Effector CD4-positive, alpha-beta T cell (primary cell): ENCODE measurements at places on chromosomes 7 and 10.

- DNase-seq, result no peak
These were observed 152.5 kb upstream of the STK17A start for GRCh38 chr7:43430411-43430810.

- DNase-seq, result no peak
These were observed 110.0 kb upstream of the GLCCI1 start for GRCh38 chr7:7858559-7858958.

DNA sequence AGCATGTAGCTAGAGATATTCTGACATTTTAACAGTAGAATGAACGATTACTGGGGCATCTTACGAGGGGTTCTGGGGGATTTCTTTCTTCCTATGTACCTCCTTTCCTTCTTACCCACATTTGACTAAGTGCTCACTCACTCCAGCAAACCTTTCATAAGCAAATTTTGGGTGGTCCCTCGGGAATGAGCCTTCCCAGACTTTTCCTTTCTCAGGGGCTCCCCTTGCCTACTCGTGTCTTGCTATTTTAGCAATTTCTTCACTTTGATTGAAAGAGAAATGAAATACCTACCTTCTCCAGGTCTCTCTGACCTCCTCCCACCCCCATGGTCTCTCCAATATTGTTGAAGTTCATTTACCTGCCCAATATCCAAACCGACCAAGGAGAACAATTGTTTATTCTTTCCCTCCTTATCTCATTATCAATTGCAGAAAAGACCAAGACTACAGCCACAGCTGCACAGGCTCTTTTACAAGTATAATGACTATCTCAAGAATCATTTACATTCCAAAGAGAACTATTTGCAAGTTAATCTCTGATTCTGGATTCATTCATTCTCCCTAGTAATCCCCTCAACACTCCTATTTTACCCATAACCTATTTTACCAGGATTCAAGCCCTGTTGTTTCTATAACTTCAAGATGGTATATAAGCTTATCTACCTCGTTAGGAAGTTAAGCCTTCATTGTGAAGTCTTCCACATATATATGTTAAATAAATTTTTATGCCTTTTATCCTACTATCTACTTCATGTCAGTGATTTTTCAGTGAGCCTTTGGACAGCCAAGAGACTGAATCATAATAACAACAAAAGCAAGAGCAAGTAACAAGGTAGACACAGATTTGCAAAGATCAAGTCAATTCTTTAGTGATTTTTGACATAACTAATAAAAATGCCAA is 480.6 kb downstream of the IPMK start:
- no peak for DNase-seq

DNA sequence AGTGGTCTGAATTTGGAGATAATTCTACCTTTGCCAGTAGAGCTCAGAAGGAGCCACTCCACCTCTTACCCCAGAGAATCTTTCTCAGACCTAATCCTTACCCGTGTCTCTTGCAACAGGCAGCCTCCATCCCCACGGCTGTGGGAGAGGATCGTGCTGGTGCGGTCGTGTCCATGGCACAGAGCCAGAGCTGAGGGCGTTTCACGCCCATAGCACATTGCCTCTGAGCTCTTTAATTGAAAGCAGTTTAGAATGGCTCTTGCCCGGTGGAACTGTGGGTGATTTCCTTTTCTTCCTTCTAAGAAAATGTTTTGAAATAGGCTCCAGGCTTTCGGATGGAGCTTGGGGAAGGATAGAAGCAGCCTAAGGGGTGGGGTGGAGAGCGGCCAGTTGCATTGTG is 41.5 kb downstream of the PRF1 start:
- DNase-seq, result no peak

- no peak for DNase-seq
These were observed 45.9 kb upstream of the PRKG1 start for GRCh38 chr10:51028420-51028819.

GRCh38 chr7:28759475-28759971 is 198.6 kb downstream of the TRIL start:
- no peak for DNase-seq

- DNase-seq, result no peak
These were observed 1.2 kb upstream of the ATP6V0E2 start for GRCh38 chr7:149872419-149873073.

GRCh38 chr7:15853832-15854470 is 167.5 kb upstream of the MEOX2 start:
- no peak for DNase-seq

- DNase-seq, result no peak
These were observed 41.4 kb upstream of the PNLIPRP3 start for GRCh38 chr10:116385994-116386809.

DNA sequence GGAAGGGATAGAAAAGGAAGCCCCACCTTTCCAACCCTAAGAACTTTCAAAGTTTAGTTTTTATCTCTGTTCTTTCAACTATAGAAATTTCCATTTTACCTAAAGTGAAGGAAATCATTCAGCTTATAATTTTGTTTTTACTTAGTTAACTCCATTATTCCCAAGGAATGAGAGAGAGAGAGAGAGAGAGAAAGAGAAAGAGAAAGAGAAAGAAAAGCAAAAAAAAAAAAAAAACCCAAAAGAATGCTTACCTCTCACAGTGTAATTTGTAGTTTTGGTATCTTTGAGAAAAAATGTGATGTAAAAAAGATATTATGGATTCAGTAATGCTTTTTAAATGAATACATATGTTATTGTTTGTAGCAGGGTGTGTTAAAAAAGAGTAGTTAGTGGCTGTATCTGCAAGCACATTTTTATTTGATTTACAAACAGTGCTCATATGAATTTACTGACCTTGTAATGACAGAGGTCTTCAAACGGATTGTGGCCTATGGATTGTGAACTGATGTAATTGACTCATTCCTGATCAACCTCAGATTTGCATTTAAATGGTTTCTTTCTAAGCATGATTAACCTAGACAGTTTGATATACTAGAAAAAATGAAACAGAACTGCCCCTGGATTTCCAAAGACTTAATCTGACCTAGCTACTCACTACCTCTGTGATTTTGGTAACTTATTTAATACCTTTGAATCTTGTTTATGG is 64.9 kb downstream of the LCOR start:
- no peak for DNase-seq

GRCh38 chr7:96596120-96596826 is 113.4 kb downstream of the SEM1 start:
- DNase-seq, result no peak

DNA sequence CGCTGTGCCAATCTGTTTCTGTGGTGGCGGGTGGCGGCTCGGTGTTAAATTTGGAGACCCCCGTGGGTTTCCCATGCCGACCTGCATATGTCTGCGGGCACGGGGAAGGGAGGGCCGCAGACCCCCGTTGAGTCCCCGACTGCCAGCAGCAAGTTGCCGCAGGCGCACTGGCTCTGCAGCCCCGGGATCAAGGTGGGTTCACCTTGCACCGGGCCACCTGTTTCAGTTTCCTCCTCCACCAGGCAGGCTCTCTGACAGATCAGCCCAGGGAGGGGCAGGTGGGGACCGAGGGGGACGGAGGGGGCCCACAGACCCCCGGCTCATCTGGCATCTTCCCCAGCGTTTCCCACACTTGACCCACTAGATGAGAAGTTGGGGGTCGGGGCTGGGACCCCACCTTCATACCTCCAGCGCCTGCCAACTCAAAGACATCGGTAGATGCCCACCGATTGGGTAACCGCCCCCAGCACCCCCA is 95.9 kb downstream of the CUX1 start:
- DNase-seq, result no peak

DNA sequence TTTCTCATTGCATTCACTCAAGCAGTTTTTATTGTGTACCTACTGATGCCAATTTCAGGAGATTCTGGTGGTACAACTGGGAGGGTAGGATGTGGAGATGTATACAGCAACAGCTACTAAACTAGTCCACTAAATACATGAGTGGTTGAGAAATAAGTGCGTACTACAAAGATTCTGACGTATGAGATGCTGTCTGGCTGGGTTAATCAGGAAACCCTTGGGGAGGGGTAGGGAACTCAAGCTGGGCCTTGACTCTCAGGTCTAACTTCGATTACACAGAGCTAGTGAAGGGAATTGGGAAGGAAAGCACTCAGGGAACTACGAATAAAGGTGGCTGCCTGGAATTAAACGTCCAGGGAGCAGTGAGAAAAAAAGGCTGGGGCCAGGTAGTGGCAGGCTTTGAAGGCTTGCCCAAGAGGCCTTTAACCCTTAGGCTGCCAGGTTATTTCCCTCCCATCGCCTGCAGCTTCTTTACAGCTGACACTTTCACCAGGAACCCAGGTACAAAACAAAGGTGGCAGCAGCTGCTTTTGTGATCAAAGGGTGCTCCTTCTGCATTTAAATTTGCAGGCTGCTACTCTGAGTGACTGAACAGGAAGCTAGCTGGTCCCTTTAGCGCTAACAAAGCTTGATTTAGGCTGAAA is 3.2 kb downstream of the MMS19 start:
- no peak for DNase-seq

DNA sequence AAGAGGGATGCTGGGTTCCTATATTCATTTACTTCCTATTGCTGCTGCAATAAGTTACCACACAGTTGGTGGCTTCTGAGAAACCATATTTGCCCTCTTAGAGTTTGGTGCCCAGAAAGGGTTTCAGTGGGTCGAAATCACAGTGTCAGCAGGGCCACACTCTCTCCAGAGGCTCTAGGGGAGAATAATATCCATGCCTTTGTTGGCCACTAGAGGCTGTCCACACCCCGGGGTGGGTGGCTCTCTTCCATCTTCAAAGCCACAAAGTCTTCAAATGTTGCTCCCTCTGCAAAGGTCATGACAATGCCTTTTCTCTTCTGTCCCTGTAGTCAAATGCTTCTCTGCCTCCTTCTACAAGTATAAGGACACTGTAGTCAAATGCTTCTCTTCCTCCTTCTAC is 989.4 kb downstream of the CCSER2 start:
- DNase-seq, result no peak

GRCh38 chr7:90404777-90405176 is 1.5 kb downstream of the CLDN12 start:
- no peak for DNase-seq

DNA sequence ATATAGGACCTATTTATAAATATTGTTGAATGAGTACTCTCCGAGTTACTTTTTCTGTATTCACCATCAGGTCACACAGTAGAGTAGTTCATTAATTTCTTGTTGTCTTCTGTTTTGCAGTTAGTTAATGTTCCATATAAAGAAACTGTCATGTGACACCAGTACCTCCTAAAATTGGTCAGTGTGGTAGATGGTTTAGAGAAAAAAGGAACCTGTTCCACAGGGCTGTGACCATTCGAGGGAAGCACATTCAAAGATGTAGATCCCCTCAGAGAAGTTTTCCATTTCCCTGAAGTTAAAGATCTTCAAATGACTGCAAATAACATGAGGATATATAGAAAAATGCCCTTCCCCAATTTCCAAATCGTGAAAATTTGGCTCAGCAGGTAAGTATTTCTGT is 45.7 kb downstream of the PRPF18 start:
- no peak for DNase-seq

- DNase-seq, result no peak
These were observed 414.2 kb upstream of the SEMA3C start for GRCh38 chr7:81333004-81333403.

- no peak for DNase-seq
These were observed 87.1 kb downstream of the SAMD9 start for GRCh38 chr7:93030605-93031225.

DNA sequence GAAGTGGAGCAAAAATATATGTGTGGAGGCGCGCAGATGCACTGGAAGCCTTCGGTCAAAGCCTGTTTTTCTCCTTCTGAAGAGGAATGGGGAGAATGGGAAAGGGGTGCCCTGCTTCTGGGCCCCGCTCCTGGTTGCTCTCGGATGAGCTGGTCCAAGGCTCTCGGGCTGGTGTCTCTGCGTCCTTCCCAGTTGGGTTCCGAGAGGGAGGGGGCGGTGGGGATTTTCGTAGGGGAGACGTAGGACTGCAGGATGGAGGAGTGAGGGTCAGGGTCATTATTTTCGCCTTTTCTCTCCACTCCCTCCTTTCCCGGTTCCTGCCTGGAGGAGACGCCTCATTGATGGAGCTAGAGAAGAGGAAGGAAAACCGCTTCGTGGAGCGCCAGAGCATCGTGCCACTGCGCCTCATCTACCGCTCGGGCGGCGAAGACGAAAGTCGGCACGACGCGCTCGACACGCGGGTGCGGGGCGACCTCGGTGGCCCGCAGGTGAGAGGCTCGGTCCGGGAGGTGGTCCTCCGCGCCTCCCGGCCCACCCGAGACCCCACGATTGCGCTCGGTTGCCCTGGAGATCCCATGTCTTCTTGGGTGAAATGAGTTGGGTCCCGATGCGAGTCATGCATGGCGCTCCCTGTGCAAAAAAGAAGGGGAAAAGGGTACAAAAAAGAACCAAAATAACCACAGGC is 790 bp downstream of the ADAM22 start:
- DNase-seq, result no peak

DNA sequence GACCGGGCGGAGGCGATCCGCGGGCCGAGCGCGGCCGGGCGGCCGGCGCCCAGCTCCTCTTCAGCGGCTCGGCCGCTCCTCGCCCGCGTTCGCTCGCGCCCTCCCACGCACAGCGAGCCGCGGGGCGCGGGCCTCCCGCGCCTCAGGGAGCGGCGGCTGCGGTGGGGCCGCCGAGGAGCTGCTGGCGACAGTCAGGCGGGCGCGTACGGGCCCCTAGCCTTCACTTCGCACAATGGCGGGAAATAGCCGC is at the start of gene MCMBP:
MCMBP (minus strand) TSS at position 234 of the 250 bp plus-strand sequence. CDS start 259 bp downstream, outside the sequence.
- no peak for DNase-seq

- no peak for DNase-seq
These were observed 171.9 kb downstream of the NSUN6 start for GRCh38 chr10:18479502-18479901.

DNA sequence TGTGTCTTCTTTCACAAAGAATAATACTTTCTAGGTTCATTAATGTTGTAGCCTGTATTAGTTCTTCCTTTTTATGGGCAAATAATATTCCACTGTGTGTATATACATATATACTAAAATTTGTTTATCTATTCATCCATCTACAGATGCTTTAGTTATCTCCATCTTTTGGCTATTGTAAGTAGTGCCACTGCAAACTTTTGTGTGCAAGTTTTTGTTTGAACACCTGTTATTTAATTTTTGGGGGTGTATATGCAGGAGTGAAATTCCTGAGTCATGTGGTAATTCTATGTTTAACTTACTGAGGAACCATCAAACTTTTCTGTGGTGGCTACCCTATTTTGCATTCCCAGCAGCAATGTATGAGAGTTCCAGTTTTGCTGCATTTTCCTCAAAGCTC is 37.7 kb upstream of the AGR3 start:
- no peak for DNase-seq

GRCh38 chr10:4095166-4095917 is 310.3 kb upstream of the KLF6 start:
- no peak for DNase-seq

GRCh38 chr7:29922921-29923700 is 66.5 kb downstream of the SCRN1 start:
- no peak for DNase-seq

GRCh38 chr10:27190508-27190907 is 35.4 kb downstream of the MASTL start:
- no peak for DNase-seq
